ENCODE measurements at places on chromosomes 12 and 14.

- no peak for DNase-seq
Observed at GRCh38 chr12:42483521-42483790, 106.1 kb downstream of the PRICKLE1 start.

DNA sequence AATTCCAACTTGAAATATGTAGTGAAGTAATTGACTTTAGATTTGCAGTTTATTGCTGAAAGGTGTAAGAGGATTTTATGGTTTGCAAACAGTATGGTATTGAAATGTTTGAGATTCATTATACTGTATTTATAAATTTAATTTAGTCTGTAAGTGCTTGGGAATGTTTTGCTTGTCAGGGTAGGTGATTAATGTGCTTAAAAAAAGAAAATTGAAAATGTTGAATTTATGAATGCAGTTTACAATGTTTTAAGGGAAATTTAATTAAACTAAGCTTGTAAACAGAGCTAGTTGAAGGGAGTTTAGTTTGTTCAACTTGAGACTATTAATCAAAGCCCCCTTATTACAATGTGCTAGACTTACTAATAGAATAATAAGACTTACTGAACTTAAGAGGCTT is 18.0 kb upstream of the CRY1 start:
- no peak for DNase-seq

DNA sequence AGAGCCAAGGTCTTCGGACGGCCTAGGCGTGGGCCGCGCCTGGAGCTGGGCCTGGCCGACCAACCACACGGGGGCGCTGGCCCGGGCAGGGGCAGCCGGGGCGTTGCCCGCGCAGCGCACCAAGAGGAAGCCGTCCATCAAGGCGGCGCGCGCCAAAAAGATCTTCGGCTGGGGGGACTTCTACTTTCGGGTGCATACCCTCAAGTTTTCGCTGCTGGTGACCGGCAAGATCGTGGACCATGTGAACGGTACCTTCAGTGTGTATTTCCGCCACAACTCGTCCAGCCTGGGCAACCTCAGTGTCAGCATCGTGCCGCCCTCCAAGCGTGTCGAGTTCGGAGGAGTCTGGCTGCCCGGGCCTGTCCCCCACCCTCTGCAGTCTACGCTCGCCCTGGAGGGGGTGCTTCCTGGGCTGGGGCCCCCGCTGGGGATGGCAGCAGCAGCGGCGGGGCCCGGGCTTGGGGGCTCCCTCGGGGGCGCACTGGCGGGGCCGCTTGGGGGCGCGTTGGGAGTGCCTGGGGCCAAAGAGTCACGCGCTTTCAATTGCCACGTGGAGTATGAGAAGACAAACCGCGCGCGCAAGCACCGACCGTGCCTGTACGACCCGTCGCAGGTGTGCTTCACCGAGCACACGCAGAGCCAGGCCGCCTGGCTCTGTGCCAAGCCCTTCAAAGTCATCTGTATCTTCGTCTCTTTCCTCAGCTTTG is 4.4 kb upstream of the SHMT2 start:
- peak; percentile 18 for DNase-seq

- no peak for DNase-seq
Observed at GRCh38 chr12:74728006-74728405, 190.4 kb downstream of the ATXN7L3B start.

DNA sequence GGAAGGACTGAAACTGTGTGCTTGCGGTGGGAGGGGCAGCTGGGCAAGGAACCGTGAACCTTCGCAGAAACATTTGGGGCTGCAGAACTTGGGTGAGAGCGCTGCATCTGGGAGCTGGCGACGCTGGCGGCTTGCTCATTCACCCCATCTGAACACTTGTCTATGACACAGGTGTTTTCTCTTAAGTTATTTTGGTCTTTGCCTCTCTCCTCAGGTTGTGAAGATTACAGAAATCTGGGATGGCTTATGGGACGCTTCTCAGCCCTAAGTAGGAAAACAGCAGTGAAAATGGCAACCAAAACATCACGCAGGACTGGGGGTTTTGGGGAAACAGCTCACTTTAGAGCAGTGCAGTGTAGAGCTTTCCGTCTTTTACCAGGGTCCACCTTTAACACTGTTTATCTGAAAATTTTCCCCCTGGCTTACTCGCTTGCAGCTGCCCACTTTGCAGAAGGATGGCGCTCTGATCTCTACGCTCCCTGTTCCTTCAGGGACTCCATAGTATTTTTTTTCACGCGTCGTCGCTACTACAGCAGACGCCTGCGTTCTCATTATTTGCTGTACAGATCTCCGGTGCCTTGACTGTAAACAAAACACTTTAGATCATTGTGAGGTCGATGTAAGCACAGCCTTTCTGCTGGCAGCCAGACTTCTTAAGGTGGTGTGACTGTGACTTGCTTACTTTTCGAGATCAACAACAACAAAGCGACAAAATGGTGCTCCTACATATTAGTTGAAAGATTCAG is 2.7 kb upstream of the CDKN1B start:
- DNase-seq = peak; percentile 89

DNA sequence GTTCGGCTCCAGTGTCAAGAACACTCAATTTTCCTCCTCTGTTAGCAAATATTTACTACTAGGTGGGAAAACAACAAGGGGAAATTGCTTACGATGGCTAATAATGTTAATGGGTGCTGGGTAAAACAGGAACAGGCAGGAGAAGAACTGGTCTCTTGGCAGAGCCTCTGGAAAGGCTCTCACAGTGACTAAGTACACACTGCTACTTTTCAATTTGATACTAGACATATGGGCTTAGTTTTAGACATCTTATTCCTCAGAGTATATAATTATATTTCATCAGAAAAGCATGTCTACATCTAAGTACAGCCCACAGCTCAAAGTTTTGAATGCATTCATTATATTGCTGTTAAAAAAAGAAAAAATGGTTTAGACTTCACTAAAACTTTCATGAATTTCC is 65.4 kb upstream of the SAV1 start:
- no peak for DNase-seq

DNA sequence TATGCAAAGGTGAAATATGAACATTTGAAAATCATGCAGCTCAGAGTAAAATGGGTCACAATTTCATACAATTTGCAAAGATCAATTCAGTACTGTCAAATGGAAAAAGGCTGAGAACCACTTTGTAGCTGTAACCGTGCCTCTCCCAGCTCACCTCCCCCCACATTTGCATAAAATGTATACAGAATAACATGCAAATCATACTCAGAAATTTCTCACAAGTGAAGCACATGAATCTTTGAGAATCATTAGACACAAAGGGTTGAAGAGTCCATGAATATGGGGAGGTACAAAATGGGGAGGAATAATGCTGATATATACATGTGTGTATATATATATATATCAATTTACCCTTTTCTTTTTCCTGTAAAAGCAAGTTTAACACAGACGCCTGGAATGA is 162.1 kb downstream of the APAF1 start:
- DNase-seq = no peak

- DNase-seq = no peak
Observed at GRCh38 chr14:95315579-95315978, 4.1 kb downstream of the CLMN start.

GRCh38 chr12:18750085-18750484 is 12.2 kb downstream of the CAPZA3 start:
- DNase-seq = peak; percentile 8

- no peak for DNase-seq
Observed at GRCh38 chr12:12582895-12583303, 20.2 kb upstream of the DUSP16 start.

- DNase-seq = no peak
Observed at GRCh38 chr12:2963154-2963759, 4.1 kb downstream of the TEAD4 start.

GRCh38 chr14:51511265-51511664 is 140.4 kb upstream of the FRMD6 start:
- DNase-seq = no peak

DNA sequence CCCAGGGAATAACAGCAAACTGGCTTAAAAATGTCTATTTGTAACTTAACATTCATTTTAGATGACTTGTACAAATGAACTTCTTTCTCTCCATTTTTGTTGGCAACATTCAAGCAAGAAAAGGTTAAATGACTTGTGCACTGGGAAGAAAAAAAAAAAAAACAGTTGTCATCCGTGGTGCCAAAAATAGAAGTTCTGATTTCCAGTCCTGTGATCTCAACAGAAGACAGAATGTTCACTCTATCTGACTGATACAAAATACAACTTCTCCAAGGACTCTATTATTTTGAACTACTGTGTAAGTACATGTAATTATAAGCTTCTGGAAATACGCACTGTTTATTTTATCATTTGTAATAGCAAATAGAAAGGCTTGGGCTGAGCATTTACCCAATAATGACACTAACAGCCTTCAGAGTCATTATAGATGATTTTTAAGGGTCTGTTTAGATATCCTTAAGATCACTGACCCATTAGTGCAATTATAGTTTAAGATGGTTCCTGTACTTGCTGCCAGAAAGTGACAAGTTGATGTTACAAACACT is 59.9 kb downstream of the LIN7A start:
- peak; percentile 88 for DNase-seq

GRCh38 chr12:78568321-78569020 is 296.1 kb upstream of the SYT1 start:
- DNase-seq = no peak

DNA sequence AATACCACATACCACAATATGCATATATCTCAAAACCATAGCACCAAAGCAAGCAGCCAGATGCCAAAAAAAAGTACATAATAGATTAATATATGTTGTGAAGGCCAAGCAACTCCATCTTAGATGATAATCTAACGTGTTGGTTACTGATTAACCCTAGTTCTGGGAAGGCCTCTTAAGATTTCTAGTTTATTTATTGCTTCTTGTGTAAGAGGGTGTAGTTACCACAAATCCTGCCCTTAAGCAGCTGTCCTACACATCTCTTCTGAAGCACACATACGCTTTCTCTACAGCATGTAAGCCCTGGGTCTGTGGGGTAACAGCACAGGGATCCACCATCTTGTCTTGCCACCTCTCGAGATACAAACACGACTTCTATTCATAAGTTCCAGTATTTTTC is 236.8 kb upstream of the AVPR1A start:
- no peak for DNase-seq

DNA sequence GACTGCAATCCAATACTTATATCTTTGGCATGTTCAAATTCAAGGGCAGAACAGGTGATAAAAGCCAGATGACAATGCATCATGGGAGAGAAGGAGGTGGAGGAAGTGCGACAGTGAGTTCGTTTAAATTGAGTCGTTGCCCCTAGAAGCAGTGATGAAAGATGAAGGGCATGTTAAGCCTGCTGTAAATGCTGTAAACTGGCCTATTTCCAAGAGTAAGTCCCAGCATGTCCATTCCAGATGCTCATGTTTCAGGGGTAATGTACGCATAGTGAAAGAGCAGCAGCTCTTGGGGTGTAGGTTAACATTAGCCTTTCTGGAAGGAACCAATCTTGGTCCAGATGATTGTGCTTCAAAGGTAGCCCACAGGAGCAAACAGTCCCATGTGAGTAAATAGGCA is 97.1 kb downstream of the C2CD5 start:
- peak; percentile 21 for DNase-seq

DNA sequence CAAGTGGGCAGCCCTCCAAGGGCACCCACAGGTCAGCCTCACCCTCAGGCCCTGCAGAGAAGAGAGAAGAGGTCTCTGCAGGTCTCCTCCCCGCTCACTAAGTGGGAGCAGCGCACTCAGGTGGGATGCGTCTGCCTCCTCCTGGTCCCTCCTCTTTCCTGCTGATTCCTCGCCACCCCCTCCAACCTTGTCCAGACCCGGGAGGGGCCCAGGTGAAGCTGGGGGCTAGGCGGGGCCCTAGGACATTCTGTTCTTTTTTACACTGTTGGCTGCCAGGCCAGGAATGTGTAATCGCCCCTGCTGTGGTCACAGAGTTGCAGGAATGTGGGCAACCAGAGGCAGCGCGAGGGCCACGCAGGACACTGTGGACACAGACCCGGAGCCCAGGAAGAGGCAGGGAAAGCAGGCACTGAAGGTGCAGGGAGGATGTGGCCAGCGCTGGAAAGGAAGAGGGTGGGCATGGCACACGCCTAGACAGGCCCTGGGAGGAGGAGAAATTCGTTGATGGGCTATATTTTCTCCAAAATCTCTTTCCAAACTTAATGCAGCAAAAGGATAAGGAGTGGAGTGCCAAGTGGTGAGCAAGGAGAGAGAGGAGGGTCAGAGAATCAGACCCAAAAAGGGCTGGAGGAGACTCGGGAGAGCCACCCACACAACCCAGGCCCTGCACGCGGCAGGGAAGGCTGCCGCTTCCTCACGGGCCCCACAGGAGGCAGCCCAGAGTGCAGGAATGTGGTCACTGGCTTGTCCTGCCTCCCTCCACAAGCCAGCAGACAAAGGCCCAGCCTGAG is 911 bp upstream of the SCNN1A start:
- peak; percentile 30 for DNase-seq

All from DMS79 treated with DMSO at 0.1 percent for 48 hours (cell line).